Liver (tissue), 10 donors: ENCODE measurements at places on chromosomes 3 and 15. TPM values are rescaled to one million over a fixed set of nuclear protein-coding genes. Genes with fewer than 3 reads are reported as not detected.

PLSCR4 gene
- total RNA-seq, result 46.1 TPM

ANKRD34C gene
- total RNA-seq, result under 0.01 TPM

HSPBAP1 gene
- total RNA-seq, result 3.7 TPM

ATXN7 gene
- 7.7 TPM for total RNA-seq

FMN1 gene
- 5.4 TPM for total RNA-seq

FILIP1L gene
- 1.4 TPM for total RNA-seq

FGD5 gene
- 2.8 TPM for total RNA-seq

RGMA gene
- not detected for total RNA-seq

TNFAIP8L3 gene
- total RNA-seq, result 1.3 TPM

SLC6A1 gene
- 26.2 TPM for total RNA-seq

ZNF385D gene
- 0.09 TPM for total RNA-seq

XPC gene
- 12.7 TPM for total RNA-seq

GREM1 gene
- total RNA-seq, result under 0.01 TPM

TGM4 gene
- total RNA-seq, result not detected

SLC24A5 gene
- total RNA-seq, result not detected

MINAR1 gene
- total RNA-seq, result 0.08 TPM

NMNAT3 gene
- 19.7 TPM for total RNA-seq

FAM43A gene
- total RNA-seq, result 3.0 TPM

UBE2E2 gene
- 27.8 TPM for total RNA-seq

CADPS gene
- 0.17 TPM for total RNA-seq

DAZL gene
- total RNA-seq, result not detected

GXYLT2 gene
- 0.98 TPM for total RNA-seq

CAPN3 gene
- total RNA-seq, result 2.0 TPM

IL12A gene
- 0.09 TPM for total RNA-seq

KBTBD13 gene
- not detected for total RNA-seq

IGF2BP2 gene
- total RNA-seq, result 35.0 TPM

NPAP1 gene
- 0.08 TPM for total RNA-seq

CCR9 gene
- total RNA-seq, result not detected

CHST2 gene
- 1.2 TPM for total RNA-seq

FBXW12 gene
- not detected for total RNA-seq

STRC gene
- 0.25 TPM for total RNA-seq

ZNF662 gene
- total RNA-seq, result 3.9 TPM

STX19 gene
- total RNA-seq, result not detected

GOLGA6L7 gene
- not detected for total RNA-seq

PTH1R gene
- 28.4 TPM for total RNA-seq

THPO gene
- total RNA-seq, result 3.9 TPM

ZNF774 gene
- total RNA-seq, result 0.19 TPM

PTX3 gene
- 0.17 TPM for total RNA-seq

LRRC49 gene
- total RNA-seq, result 0.33 TPM

PP2D1 gene
- not detected for total RNA-seq

CACNA1D gene
- 3.8 TPM for total RNA-seq

ZNF860 gene
- total RNA-seq, result 0.42 TPM

ESYT3 gene
- under 0.01 TPM for total RNA-seq

ARGFX gene
- total RNA-seq, result not detected

ATP8B4 gene
- total RNA-seq, result 19.7 TPM

CA12 gene
- 0.08 TPM for total RNA-seq

SEMA3G gene
- total RNA-seq, result 1.2 TPM

ZNF710 gene
- total RNA-seq, result 5.4 TPM

VIPR1 gene
- 41.8 TPM for total RNA-seq

TMA7 gene
- total RNA-seq, result 75.2 TPM

GOLGA8R gene
- total RNA-seq, result 6.0 TPM

ISLR gene
- 2.4 TPM for total RNA-seq

MEGF11 gene
- 0.51 TPM for total RNA-seq

P2RY1 gene
- total RNA-seq, result 3.1 TPM

DTWD1 gene
- total RNA-seq, result 10.5 TPM

TFRC gene
- total RNA-seq, result 1,250 TPM

TEX55 gene
- not detected for total RNA-seq

NANOGP8 gene
- 0.17 TPM for total RNA-seq

TM4SF1 gene
- total RNA-seq, result 31.5 TPM
